ENCODE measurements at places on chromosomes 7 and 10.

DNA sequence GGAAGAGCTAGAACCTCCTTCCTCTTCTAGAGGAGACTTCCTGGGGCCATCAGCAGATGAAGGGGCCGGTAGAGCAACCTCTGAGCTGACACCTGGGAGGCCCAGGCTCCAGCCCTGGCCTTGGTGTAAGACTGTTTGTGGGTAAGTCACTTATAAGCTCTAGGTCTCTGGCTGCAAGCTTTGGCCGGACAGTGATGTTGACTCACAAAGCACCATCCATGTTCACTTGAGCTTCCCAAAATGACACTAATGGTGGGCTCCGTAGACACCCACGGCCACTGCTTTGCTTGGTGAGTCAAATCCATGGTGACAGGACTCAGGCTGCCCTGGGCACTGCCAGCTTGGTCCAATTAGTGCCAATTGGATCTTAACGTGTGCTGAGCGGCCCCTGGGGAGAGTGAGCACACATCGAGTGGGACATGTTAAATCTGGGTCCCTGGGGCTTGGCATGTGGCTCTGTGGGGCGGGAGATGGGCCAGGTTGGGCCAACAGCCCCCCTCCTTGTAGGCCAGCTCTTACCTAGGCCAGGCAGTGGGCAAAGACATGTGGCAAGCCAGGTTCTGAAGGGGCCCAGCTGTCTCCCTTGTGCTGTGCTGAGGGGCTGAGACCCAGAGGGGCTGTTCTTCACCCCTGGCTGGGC is 16.7 kb downstream of the NEURL1 start:
- no peak for DNase-seq

DNA sequence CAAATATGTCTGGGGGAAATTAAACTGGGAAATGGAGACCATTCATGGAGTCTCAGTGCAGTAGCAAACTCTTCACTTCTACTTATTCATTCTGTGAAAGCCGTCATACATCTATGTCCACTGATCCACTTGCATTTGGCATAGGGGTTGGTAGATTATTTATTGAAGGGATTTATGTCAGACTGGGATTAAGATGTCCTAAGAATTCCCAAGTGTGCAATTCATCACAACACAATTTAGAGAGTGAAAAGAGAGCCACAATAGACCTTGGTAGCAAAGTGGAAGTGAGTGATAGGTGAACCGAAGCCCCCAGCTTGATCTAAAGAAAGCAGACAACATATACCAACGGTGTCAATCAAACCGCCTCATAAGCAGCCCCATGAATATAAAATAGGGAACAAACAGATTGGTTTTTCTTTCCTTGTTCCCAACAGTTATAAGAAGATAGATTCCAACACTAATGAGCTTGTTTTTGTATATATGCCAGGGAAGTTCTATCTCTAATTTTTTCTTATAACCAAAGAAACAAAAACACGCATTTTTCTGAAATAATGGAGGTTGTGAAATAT is 234.3 kb downstream of the CACNA2D1 start:
- no peak for DNase-seq

DNA sequence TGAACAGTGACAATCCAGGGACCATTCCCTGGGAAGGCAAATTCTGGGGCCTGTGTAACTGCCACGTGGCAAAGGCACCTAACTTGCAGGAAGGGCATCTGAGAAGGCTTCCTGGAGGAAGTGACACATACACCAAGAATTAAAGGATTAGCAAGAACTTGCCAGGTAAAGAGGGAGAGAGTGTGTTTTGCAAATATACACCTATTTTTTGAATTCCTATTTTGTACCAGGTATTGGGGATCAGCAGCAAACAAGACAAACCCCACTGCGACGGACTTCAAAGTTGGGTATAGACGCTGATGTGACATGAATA is 206.5 kb upstream of the ZMIZ1 start:
- no peak for DNase-seq

GRCh38 chr7:122532406-122533269 is 166.3 kb downstream of the RNF133 start:
- DNase-seq = no peak

- DNase-seq = no peak
Observed at GRCh38 chr7:147332988-147333387, 1216.4 kb downstream of the CNTNAP2 start.

GRCh38 chr7:77202481-77202976 is 2.9 kb upstream of the FGL2 start:
- no peak for DNase-seq

GRCh38 chr7:158138329-158138597 is 449.4 kb downstream of the PTPRN2 start:
- DNase-seq = no peak

DNA sequence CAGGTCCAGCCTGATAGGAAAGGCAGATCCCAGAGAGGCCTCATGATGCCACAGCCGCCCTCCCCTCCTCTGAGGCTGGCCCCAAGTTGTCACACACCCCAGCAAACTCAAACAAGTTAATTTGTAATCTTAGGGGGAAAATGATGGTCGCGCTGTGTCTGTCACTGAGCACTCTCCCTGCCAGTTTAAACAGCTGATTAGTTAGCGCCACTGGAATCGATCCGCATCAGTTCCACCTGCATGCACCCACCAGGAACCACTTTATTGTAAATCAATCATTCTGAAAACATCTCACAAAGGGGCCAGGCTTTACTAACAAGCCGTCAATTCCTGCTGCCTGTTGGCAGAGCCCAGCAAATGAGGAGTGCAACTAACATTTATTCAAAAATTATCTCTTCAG is 870.9 kb downstream of the KCNMA1 start:
- DNase-seq = no peak

DNA sequence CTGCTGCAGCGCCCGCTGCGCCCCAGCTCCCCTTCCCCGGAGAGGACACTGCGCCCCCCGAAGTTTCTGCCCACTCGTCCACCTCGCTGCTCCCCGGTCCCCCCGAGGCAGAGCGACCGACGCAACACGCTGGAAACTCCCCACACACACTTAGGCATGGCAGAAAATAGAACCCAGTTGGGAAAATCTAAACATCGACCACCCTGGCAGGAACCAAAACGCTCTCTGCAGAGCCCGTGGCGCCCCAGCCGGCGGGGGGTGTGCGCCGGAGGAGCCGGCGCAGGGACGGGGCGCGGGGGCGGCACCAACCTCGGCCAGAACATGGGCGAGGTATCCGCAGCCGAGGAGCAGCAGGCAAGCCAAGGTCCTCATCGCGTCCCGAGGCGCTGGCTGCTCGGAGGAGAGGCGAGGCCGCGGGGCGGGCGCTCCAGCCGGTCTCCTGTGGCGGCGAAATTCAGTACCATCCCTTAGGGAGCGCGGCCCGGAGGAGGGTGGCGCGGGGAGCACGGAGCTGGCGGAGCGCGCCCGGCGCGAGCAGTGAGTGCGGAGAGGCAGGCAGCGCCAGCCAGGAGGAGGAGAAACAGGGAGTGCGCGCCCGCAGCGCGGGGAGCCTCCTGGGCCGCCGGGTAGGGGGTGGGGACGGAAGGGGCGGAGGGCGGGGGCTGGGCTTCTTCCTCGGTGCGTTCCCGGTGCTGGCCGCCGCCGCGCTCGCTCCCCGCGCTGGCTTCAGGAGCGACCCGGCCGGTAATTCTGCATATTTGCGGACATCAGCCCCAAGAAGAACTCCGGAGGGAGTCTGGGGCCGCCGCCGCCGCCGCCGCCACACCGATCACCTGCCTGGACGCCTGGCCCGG is 789 bp downstream of the PDGFA start:
- peak; percentile 68 for DNase-seq

- DNase-seq = no peak
Observed at GRCh38 chr7:34772296-34772938, 114.4 kb downstream of the NPSR1 start.

DNA sequence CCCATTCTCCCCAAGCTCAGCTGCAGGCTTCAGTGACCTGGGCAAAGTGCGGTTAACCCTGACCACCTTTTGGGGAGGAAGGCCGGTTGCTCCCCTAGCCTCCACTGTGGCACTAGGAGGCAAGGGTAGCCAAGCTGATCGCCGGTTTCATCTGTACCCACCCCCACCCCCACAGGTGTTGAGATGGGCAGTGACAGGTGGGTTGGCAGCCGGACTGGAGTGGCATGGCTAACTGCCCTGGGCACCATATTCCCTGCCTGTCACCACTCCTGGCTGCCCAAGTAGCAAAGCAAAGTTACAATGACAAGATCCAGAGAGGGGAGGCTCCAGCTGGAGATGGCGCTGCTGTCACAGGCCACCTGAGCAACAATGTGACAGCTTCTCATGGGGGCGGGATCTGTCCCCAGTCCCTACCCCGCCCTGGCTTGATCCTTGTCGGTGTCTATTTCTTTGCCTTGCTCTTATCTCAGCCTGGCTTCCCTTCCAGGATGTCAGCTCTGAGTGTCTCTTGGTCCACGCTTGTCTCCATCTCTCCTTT is 27.0 kb upstream of the BMS1 start:
- DNase-seq = no peak

DNA sequence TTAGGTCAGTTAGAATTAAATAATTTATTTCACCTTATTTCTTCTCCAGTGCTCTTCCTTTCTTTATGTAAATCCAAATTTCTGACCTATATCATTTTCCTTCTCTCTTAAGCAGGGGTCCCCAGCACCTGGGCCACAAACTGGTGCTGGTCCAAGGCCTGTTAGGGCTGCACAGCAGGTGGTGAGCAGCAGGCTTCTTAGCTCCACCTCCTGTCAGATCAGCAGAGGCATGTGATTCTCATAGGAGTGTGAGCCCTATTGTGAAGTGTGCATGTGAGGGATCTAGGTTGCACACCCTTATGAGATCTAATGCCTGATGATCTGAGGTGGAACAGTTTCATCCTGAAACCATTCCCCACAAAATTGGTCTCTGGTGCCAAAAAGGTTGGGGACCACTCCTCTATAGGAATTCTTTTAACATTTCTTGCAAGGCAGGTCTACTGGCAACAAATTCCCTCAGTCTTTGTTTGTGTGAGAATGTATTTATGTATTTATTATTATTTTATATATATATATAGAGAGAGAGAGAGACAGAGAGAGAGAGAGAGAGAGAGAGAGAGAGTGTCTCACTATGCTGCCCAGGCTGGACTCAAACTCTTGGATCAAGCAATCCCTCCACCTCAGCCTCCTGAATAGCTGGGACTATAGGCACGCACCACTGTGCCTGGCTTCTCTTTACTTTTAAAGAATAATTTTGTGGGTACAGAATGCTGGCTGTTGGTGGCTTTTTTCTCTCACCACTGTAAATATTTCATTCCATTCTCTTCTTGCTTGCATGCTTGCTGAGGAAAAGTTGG is 4.3 kb upstream of the ABCC2 start:
- DNase-seq = no peak

- no peak for DNase-seq
Observed at GRCh38 chr10:63241841-63242281, 108.7 kb downstream of the NRBF2 start.

DNA sequence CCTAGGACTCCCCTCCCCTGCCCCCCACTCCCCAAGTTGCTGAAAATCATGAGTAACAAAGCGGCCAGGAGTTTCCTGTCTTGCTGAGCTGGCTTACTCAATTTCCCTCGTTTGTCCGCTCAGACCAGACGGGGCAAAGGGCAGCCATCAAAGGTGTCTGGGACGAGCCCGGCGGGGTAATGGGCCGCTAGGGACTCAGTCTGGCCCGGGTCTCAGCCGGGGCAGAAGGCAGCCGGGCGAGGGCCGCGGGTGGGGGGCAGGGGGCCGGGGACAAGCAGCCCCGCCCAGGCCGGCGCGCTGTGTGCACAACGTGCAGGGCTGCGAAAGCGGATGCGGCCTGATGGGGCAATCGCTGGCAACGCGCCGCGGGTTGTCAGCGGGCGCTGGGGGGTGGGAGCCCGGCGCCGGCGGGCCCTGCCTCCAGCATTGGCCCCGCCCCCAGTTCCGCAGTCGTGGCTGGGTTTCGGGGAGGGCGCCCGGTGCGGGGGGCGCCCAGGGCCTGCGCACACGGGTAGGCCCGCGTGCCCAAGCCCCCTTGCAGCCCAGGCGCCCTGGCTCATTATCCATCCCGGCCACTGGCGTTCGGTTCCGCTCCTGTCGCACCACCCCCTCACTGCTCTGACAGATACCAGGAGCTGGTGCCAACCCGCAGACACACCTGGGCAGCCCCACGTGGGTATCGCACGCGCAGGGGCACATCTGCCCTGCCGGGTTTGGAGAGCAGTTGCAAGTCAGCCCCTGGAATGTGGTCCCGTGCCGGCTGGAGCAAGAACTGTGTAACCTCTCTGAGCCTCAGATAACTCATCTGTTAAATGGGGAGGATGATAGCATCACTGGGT is 35.1 kb downstream of the DNAJB12 start:
- DNase-seq = no peak

DNA sequence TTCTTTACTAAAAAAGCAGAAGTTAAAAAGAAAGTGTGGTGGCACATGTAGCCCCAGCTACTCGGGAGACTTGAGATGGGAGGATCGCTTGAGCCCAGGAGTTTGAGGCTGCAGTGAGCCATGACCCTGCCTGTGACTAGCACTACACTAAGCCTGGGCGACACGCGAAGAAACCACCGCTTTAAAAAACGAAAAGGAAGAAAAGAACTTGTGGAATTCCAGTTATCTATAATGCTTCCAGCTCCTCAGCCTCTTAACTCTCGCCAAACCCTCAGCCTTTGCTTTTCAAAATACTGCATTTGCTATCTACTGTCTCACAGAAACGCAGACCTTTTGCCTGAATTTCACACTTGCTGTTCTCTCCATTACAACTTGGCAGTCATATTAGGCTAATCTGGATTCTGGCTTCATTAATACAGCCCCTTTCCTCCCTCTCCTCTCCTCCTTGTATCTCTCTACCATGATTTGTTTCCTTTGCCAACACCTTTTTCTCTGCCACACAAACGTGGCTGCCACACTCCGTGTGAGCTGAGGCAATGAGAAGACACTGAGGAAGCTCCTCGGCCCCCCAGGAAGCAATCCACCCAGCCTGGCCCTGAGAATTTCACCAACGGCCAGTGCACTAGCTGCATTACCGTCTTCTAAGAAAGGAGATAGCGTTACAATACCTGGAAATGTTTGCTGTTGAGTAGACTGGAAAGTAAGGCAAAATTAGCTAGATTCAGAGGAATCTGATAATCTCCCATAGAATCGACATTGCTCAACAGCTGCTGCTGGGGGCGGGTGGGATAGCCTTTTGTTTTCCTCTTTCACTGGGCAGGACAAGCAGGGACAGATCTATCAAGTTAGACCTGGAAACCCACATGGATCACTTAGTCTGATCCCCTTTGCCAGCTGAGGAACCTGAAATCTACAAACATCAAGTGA is 37.2 kb downstream of the CALML5 start:
- no peak for DNase-seq

DNA sequence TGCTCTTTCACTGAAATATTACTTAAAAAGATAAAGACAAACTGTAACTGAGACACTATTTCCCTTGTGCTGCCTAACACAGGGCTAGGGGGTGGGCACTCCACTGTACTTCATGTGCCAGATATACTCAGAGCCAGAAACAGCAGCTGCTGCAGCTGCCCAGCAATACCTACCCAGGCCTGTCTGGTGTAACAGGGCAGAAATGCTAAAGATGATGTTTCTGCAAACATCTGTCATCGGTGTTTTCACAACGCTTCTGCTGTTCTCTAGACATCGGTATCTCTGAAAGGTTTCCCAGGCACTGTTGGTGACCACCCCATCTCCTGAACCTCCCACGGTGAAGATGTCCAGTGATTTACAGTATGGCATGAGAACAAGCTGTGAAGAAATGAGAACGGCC is 42.7 kb downstream of the LAMB1 start:
- no peak for DNase-seq

Data from D721Med (cell line).